ENCODE measurements at places on chromosomes 1 and 21.
A peak's percentile ranks its signal among the peaks of the same experiment; 100 is the strongest.

DNA sequence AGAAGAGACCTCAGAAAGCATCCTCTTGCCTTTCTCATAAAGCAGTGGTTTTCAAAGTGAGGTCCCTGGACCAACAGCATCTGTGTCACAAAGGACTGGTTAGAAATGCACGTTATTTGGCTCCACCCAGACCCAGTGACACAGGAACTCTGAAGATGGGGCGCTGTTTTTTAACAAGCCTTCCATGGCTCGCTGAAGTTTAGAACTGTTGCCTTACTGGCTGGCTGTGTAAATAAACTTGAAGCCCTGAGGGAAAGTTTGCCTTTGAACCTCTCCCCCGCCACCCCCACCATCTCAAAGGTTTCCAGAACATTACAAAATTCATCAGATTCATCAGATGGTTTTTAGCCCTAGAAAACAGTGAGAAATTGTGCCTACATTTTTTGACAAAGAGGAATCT, 21.8 kb upstream of the IKBKE start:
- DNase-seq, result no peak

DNA sequence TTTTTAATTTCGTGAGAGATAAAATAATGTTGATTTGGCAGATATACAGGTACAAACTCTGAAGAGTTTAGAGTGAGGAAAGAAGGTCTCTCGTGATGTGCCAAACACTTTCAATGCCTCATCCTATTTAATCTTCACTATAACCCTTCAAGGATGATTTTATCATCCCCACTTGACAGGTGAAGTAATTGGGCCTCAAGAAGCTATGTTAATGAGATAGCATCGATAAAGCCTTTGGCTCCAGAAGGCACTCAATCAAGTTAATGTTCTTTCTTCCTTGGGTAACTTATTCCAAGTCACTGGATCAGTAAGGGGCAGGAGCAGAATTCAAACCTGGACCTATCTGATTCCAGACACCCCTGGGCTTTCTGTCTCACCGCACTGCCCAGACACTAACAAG, 7.2 kb downstream of the LMOD1 start:
- no peak for DNase-seq

- DNase-seq, result no peak
Observed at GRCh38 chr1:64337475-64337874, 132.5 kb upstream of the CACHD1 start.

DNA sequence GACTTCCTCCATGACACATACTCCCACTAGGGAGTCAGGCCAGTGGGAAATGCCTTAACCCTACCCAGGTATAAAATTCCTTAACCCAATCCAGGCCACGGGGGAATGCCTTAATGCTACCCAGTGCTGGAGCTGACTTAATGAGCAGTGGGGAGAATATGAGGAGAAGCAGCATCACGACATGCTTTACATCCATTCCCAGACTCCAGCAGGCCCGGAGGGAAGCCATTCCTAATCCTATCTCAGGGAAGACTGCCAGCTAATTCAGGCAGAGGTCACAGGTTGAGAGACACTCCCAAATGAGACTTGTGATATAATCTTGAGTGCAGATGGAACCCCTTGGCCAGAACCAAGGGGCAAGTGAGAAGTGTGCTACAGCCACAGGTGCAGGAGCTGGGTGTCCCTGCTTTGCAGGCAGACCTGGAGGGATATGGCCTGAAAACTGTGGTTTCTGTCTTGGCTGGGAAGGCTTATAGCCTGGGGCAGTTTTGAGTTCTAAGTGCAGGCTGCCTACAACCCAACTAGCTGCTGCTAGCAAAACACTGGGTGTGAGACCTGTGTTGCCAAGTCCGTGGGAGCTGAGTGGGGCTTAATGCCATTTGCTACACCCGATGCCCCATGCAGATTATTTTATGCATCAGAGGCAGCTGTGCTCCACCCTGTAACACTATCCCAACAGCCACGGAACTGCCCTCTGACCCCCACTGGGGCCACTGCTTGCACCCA, 45.1 kb upstream of the GUCA2A start:
- DNase-seq, result no peak

DNA sequence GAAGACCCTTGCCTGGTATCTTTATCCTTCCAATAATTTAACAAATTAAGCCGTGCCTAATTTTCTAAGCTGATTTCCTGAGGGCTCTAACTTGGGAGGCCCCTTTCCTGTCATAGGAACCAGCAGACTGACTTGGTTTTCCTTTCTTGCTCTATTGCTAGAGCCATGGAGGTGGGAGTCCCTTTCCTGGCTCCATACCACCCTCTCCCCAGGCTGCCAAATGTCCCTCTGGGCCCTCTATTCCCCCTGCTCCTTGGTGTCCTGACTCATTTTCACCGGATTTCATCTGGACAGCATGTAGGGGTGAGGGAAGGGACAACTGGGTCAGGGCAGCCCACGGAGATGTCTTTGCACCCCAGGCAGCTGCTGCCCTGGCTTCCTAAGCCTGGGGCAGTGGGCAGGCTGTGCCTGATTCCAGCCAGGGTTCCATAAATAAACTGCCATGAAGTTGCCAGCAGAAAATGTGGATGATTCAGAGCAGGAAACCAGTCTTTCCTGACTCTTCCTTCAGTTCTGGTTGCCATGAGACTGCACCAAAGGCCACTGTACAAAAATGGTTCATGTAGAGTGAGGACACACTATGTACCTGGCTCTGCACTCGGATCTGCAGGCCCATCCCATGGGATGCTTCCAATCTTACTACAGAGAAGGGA, 38.0 kb upstream of the SERBP1 start:
- DNase-seq, result no peak

- no peak for DNase-seq
Observed at GRCh38 chr1:12436817-12437599, 181.0 kb downstream of the DHRS3 start.

GRCh38 chr21:16262091-16262490, 532.3 kb downstream of the USP25 start:
- DNase-seq, result no peak

- DNase-seq, result no peak
Observed at GRCh38 chr1:97803026-97803425, 117.8 kb downstream of the DPYD start.

DNA sequence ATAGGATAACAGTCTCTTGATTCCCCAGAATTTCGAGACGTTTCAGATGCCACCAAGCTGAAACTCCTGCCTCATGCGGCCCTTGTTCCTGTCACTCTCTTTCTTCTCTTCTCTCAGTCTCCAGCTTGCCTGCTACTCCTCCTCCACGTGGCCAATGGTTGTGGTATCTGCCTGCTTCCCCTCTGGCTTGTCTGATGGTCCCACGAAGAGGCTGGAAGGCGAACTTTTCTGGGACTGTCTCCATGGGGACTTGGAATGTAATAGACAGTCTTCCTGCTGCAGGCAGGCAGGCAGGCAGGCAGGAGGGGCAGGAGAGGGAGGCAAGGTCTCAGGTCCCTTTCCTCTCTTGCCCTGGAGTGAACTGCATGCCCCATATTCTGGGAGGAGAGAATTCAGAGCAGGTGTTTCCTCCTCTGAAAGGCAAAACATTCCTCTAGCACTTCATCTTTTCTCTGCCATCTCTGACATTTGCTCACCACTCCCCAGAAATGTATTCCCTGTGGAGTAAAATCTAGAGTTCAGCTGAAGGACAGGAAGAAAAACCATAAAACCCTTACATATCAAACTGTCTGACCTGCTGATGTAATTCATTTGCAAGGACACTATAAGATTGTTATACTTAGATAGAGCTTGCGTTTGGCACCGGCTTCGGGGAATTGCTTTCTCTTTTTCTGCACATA, 64.1 kb upstream of the GNG12 start:
- no peak for DNase-seq

- no peak for DNase-seq
Observed at GRCh38 chr1:75469586-75470173, 141.2 kb downstream of the SLC44A5 start.

DNA sequence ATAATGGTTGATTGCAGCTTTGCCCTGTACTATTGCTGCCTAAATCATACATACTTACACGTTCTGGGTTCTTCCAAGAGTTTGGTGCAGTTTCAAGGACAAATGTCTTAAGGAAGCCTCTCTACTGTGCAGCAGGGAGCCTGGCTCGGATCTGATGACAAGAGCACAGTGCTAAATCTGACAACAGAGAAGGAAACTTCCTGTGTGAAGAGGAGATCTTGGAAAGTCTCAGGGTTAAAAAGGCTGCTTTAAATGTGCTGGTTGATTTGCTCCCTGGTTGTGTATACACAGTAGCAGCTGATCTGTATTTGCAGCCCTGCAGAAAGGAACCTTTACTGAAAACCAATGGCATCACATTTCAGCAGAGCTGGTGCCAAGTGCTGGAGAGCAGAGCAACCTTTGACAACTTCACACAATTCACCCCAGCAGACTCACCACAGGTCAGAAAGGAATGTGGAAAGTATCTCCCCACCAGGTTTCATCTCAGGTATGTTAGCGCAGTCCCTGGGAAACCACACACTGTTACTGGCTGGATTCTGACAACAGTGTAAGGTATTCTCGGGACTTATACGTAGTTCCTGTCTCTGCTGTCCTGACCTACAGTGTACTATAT, 355.0 kb upstream of the ESRRG start:
- DNase-seq, result no peak

GRCh38 chr1:201019321-201019977, 4.1 kb downstream of the KIF21B start:
- peak; percentile 61 for DNase-seq

DNA sequence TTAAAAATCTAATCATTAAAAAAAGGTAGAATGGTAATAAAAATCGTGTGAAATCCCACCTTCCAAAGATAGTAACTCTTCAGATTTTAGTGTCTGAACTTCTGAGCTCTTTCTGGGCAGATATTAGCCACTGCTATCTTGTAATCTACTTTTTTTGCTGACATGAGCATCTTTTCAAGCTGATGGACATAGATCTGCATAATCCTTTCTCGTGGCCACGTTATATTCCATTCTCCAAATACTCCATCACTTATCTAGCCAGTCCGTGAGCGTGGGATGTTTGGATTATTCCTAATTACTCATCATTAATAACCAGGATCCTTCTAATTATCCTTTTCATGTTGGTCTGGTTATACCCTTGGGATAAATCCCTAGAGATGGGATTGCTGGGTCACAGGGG, 254.2 kb upstream of the VAMP3 start:
- DNase-seq, result no peak

GRCh38 chr1:3270403-3271245, 183.8 kb upstream of the ARHGEF16 start:
- DNase-seq, result no peak

- no peak for DNase-seq
Observed at GRCh38 chr1:164183854-164184635, 374.9 kb upstream of the PBX1 start.

DNA sequence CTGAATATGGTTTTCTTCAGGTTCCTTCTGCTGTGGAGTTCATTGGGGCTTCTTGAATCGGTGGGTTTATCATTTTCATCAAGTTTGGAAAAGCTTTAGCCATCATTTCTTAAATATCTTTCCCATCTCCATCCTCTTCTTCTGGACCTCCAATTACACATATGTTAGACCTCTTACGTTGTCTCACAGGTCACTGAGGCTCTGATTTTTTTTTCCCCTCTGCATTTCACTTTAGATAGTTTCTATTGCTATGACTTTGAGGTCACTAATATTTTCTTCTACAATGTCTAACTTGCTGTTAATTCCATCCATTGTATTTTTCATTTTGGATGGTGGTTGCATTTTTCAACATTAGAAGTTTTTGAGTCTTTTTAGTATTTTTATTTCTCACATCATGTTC, 47.3 kb upstream of the CASZ1 start:
- DNase-seq, result no peak

- no peak for DNase-seq
Observed at GRCh38 chr1:240178366-240178765, 86.7 kb downstream of the FMN2 start.

DNA sequence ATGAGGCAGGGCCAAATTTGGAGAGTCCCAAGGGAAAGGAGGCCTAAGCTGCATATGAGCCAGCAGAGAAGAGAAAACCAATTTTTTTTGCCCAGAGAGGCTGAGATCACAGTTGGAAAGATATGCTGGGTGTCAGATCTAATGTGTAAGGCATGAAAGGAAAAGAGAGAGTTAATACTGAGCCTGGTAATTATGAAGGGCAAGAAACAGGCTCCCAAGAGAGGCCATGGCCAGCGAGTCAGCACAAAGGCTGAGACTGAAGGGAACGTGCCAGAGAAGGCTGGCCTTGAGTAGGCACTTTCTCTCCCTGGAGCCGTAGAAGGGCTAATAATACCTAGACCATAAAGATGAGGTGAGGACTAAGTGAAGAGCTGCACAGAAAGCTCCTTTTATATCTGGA, 31.8 kb upstream of the BEND5 start:
- no peak for DNase-seq

DNA sequence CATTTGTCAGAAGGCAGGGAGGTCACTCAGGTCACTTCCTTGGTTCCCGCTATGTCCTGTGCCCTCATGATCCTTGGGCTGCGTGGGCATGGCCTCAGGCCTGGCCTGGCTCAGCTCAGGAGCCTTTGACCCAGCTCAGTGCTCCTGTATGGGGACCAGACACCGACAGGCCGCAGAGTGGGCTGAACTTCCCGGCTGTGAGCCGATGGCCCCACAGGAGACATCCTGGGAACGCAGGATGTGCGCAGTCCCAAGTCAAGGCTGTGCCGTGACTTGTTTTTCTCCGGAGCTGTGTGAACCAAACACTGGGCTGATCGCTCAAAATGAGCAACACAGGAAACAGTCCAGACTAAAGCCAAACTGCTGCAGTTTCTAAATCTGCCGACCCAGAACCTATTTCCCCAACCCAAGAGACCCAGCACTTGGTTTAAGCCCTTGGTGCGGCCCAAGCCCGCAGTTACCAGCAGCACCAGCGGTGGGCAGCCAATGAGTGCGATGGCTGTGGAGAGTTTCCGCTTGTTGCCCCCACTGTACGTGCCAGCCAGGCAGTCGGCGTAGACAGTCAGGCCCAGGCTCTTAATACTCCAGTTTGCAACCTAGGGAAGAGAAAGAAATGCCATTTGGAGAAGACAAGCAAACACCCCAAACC, 92.3 kb upstream of the GCLM start:
- DNase-seq, result no peak

DNA sequence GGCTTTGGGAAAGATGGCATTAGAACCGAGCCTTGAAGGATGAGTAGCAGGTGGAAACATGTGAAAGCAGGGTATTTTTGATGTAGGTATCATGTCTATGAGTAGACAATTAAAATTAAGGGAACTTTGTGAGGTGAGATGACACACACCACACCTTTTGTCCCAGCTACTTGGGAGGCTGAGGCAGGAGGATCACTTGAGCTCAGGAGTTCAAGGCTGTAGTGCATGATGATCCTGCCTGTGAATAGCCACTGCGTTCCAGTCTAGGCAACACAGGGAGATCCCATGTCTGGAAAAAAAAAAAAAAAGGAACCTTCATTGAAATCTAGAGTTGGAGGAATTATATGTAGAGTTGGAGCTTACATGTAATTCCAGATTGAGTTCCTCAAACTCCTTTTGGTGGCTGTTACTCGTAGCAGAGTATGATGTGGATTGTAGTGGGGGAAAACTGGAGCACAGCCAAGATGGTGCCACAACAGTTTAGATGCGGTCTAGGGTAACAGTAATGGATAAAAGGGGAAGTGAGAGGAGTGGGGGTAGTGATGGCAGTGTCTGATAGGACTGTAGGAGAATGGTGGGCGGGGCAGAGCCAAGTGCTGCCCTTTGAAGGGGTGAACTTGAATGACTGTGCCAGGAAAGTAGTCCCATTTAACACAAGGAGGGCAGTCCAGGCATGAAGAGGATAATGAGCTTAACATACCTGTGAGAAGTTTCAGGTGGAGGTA, 17.4 kb downstream of the AK4 start:
- no peak for DNase-seq

Data from stimulated activated CD8-positive, alpha-beta memory T cell treated with anti-CD3 and anti-CD28 coated beads, Interleukin-7, amount 100 ng/mL, for 24 hours (primary cell).